Stimulated activated CD4-positive, alpha-beta T cell treated with anti-CD3 and anti-CD28 coated beads, Interleukin-1b, Interleukin-23, amount 100 ng/mL, for 1 hour (primary cell): ENCODE measurements at places on chromosomes 13 and 19.

- no peak for DNase-seq
Observed at GRCh38 chr19:10011974-10012373, 1.3 kb upstream of the RDH8 start.

- DNase-seq = no peak
Observed at GRCh38 chr13:105509981-105510762, 1025.3 kb downstream of the EFNB2 start.

GRCh38 chr13:32316028-32316339, 676 bp downstream of the BRCA2 start:
- DNase-seq = no peak

DNA sequence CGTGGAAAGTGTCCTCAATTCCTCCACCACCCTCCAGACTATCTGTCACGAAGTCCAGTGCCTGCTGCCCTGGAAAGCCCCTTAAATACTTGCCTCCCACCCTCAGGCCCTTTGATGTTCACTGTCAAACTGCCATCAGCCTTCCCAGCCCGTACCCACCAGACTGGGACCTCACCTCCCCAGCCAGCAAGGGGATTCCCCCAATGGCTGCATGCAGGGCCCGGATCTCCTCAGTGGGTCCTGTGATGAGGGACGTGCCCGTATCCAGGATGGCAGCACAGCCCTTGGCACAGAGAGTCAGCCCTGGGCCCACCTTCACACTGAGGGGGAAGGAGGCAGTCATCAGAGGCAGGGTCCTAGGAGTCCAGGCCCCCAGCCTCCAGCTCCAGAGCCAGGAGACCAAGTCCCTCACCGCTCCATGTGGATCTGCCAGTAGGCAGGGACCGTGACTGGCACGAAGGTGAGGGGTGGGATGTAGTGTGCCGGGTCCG, 6.1 kb downstream of the NAPSA start:
- DNase-seq = no peak

- DNase-seq = no peak
Observed at GRCh38 chr19:35223084-35223790, 5.3 kb downstream of the FAM187B start.

DNA sequence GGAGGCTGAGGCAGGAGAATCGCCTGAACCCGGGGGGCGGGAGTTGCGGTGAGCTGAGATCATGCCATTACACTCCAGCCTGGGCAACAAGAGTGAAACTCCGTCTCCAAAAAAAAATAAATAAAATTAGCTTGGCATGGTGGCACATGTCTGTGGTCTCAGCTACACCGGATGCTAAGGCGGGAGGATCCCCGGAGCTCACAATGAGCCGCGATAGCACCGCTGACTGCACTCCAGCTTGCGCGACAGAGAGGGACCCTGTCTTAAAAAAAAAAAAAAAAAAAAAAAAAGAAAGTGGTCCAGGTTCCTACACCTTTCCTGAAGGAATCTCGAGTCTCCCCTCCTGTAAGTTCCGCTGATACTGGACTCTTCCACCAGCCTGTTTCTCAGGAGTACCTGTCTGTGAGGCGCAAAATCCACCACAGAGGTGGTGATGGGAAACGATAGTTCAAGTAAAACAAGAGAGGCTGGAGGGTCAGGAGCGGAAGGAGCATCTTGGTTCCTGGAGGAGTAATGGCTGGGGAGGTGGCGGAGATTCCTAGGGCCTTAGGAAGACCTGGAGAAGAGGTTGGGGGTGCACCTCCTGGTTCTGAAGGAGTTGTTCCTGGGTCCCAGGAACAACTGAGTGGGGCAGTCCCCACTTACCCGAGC, 471 bp downstream of the FUT1 start:
- DNase-seq = no peak

DNA sequence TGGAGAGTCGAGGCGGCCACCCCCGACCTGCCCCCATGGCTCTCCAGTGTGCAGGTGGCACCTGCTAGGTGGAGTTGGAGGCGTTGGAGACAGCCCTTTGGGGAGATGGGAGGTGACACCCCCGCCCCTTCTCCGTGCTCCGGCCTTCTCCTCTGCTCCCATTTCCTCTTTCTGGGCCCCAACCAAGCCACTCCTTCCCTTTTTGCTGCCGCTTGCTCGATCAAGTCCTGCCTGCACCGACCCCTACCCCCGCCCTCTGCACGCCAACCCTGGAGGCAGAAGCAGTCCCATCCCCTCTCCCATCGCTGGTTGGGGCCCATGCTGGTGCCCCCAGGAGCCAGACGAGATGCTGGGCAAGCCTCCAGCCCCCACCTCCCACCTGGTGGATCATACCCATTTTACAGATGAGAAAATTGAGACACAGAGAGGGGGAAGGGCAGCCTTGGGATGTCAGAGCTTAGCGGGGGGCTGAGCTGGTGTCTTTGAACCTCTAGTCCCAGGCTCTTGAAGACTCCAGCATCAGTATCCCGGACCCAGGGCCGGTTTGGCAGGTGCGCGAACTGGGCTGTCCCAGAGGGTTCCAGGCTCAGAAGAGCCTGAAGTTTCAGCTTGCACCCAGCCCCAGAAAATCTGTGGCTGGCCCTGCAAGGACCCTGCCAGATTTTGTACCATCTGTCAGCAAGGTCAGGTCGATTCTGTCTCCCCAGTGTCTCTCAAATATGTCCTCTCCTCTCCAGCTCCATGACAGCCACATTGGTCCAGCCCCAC, 10.3 kb downstream of the GNA15 start:
- DNase-seq = no peak

DNA sequence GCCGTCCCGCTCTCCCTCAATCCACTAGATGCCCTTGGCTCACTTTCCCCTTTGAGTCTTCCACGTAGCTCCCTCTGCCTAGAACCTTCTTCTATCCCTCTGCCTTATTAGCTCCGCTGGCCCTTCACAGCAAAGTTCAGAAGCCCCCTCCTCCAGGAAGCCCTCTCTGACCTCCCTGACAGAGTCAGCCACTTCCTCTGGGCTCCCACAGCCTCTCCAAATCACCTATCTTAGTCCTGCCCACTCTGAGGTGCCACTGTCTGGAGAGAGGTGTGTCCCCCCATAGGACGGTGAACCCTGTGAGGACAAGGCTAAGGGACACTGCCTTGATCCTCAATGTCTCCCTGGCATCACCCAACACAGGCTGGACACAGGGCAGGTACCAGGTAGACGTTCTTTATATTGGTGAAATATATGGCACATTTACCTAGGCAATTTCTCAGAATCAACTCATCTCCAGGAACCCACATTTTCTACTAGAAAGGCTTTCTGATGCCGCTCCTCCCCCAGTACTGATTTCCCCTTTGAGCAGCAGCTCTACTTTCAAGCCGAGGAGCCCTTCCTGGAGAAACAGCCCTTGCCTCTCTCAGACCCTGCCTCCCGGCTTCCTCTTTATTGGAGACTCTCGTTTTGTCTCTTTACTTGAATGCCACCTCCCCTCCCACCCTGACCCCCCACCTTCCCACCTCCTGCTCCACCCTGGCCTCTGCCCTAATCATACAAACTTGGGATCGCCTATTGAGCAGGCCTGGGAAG, 3.4 kb upstream of the TGFB1 start:
- DNase-seq = no peak

GRCh38 chr19:56087647-56088496, 33.2 kb downstream of the ZNF787 start:
- no peak for DNase-seq

GRCh38 chr19:10551698-10552301, 8.1 kb downstream of the ATG4D start:
- no peak for DNase-seq

DNA sequence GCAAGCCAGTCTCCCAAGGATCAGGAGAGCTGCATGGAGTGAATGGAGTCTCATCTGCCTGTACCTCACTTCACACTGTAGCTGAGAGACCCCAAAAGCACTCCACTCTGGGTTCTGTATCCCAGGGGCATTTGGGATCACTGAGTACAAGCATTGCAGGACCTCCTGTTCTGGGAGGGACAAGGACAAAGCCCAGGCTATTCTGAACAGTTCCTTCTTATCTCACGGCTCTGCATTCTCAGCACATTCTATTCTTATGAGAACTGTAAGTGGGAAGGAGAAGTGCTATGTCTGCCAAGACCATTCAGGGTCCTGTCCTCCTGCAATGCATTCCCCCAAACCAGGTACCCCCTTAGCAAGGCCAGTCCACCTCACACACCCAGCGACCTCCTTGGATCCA, 42.8 kb downstream of the RNF6 start:
- no peak for DNase-seq

GRCh38 chr19:56177564-56178243, 1.9 kb downstream of the GALP start:
- DNase-seq = no peak

- DNase-seq = no peak
Observed at GRCh38 chr13:74191410-74191809, 57.2 kb upstream of the KLF12 start.

DNA sequence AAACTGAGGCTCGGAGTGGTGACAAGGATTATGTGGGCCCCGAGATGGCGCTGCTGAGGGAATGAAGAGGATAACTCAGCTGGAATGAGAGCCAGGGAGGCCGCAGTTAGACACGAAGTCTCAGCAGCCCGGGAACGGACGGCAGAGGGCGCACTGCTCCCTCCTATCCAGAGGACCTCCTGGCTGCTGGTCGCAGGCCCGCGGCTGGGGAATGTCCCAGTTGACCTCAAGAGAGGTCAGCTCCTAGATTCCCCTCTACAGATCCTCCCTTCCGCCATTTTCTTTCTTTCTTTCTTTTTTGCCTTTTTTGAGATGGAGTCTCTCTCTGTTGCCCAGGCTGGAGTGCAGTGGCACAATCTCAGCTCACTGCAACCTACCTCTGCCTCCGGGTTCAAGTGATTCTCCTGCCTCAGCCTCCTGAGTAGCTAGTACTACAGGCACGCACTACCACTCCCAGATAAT, 24.1 kb upstream of the ASPDH start:
- peak; percentile 46 for DNase-seq

DNA sequence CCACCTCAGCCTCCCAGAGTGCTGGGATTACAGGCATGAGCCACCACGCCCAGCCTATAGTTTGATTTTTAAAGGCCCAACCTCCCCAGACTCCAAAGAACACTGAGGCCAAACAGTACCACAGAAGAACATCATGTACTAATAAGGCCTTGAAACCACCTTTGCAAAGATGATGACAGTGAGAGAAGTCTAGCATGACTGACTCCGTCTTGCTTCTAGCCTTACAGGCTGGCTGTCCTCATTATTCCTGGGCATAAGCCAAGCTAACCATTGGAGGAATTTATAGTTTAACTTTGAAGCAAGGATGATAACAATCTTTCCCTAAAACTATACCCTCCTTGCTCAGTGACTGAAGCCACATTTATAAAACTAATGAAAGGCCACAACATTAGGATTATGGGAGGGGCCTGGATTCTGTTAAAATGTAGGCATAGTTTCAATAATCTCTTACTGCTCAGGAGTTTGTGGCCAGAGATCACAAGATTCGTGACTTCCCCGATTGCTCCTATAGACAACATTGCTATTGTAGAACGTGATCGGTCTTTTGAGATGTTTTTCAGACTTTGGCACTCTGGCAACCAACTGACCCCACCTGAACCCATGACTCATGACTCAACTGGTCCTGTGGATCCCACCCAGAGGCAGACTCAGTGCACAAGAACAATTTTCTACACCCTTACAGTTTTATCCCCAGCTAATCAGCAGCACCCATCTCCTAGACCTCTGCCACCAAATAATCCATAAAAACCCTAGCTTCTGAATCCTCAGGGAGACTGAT, 17.6 kb downstream of the GPR42 start:
- DNase-seq = no peak

DNA sequence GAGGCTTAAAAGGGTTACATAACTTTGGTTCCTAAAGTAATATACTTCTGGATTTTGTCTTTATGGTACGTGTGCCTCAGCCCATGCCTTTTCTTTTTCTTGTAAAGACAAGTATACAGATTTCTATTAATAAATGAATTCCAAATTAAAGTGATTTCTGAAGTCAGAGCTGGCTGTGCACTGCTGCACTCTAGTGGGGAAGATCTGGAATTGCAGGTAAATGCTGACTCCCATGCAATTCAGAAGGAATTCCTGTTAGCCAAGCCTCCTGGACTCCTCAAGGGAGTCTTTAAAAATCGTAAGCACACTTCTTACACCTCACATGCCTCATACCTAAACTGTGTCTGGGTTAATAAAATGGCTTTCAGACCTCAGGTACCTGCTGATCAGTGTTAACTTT, 118.4 kb upstream of the SLC7A1 start:
- DNase-seq = no peak

DNA sequence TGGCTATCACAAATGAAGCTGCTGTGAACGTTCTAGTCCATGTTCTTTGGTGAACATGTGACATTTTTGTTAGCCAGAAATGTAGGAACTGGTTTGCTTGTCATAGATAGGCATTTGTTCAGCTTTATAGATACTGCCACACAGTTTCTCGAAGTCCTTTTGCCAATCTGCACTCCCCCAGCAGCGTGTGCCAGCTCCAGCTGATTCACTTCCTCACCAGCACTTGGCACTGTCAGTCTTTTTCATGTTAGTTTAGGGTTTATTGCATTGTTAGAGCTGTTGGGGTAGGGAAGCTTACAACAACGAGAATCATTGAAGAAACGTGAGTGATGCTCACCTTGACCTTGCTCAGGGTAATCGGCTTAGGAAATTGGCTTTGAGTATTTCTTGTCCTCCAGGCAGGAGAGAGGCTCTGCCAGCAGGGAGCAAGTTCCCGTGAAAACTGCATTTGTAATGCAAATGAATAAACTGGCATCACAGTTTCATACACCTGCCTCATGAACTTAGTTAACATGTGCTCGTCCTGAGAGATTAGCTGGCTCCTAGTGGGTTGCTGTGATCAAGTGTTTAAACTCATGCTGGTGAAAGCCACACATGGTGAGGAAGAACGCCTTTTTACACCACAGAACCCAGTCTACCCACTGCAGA, 83.9 kb downstream of the ING1 start:
- no peak for DNase-seq

DNA sequence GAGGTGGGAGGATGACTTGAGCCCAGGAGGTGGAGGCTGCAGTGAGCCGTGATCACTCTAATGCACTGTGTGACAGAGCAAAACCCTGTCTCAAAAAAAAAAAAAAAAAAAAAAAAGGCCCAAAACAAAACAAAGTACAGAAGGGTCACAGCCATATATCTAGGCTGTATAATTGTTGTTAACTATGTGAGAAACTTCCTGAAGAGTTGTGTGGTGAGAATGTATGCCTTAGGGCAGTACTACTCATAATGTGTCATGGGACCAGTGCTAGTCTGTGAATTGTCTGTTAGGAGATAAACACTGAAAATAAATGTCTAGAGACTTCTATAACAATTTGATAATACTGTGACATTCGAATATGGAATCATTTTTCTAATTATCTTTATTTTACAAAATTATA, 43.1 kb downstream of the PAN3 start:
- DNase-seq = no peak

- DNase-seq = no peak
Observed at GRCh38 chr19:803099-803561, 5.9 kb downstream of the PTBP1 start.

DNA sequence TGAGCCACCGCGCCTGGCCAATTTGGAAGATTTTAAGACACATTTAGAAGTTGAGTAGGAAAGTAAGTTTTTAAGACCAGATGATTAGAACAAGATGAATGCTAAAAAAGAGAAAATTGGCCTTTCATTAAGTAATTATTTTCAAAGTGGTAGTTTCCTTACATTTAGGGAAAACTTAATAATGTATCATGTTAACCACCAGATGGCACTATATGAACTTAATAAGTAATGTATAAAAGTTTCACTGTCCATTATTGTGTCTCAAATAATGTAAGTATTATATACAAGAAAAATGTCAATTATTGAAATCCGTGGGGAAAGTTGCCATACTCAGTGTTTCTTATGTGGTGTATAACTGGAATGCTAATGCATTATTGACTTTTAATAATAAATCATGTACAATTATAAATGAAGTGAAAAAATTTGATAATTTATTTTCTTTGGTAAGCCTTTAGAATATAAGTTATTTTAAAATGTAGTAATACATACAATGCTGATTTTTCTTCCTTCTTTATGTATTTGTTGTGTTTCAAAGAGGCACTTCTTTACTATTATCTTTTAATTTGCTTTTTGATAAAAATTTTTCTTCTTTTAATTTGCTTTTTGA, 29.2 kb downstream of the COG6 start:
- no peak for DNase-seq
